ENCODE measurements at places on chromosomes 3 and 15. TPM values are rescaled to one million over a fixed set of nuclear protein-coding genes. Genes with fewer than 3 reads are reported as not detected.

DNA sequence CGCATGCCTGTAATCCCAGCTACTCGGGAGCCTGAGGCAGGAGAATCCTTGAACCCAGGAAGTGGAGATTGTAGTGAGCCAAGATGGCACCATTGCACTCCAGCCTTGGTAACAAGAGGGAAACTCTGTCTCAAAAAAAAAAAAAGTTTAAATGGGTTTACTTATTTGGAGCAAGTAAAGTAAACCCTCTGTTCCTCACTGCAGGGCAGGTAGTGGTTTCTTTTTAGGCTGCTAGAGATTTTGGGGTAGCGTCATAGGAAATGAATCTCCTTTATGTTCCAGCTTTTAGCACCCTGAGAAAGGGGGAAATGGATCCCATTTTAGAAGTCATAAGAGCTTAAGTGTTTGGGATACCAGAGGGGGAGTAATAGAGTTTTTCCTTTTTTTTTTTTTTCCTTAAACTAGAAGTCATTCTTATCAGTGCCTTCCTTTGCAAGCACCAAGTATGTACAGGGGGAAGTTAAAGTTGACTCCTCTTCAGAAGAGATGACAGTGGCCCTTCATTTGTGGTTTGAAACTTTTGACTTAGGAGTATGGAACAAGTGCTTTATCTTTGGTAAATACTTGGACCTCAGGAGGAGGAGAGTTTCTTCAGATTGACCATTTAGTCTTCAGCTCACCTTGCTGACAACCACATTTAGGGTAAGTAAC lies 8.0 kb downstream of the PXK start:
- no peak for DNase-seq

GRCh38 chr3:52339612-52340011 lies 23.5 kb downstream of the DNAH1 start:
- peak; percentile 59 for DNase-seq

DNA sequence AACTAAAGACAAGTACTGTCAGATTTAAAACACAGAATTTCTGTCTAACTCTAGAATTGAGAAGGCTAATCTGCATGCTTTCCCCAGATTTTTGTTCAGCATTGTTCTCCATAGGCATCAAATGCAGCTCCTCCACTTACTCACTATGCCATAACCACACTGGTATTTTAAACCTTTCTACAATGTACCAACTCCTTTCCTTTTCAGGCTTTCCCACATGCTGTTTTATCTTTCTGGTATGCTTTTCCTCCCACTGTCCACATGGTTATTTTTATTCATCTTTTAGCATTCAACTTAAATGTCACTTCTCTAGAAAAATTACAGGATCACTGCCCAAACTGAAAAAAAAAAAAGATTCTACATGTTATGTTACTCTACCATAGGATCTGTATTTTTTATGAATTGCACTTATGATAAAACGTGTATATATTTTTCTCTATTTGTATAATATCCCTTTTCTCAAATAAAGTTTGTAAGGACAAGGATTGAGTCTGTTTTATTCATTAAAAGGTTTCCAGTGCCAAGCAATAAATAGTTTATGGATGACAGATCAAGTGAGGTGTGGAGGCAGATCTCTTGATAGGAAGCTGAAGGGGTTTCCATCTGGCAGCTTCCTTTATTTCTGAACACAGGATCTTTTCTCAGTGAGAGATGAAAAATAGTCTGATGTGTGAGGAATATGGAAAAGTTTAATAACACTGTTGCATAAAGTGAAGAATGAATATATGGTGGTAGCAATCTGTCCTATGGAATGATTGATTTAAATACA lies 1064.5 kb downstream of the ZPLD1 start:
- no peak for DNase-seq

Gene KNL1
- total RNA-seq: 35.3 TPM

DNA sequence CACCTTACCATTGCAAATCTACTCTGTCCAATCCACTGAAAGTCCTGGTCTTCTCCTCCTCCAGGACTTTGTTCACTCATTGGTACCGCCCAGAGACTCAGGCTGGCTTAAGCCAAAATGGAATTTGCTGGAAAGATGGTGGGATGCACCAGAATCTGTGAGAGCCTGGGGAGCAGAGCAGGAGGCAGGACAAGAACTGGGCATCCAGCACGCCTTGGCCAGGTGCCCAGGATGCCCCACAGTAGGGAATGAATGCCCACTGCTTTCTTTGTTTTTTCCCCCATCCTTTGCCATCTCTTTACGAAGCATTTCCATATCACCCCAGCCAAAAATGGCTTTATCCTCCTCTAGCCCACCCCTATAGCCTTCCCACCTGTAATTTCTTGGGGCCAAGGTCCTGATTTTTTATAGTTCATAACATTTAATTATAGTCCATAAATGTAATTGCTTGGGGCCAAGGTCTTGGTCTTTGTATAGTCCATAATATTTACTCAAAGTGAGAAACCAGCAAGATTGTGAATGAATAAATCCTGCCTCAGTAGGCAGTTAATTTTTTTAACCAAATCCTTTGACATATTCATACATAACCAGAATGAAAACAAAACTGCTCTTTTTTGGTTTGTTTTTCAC lies 23.3 kb upstream of the IREB2 start:
- no peak for DNase-seq

Gene IL12A
- 0.54 TPM for total RNA-seq

DNA sequence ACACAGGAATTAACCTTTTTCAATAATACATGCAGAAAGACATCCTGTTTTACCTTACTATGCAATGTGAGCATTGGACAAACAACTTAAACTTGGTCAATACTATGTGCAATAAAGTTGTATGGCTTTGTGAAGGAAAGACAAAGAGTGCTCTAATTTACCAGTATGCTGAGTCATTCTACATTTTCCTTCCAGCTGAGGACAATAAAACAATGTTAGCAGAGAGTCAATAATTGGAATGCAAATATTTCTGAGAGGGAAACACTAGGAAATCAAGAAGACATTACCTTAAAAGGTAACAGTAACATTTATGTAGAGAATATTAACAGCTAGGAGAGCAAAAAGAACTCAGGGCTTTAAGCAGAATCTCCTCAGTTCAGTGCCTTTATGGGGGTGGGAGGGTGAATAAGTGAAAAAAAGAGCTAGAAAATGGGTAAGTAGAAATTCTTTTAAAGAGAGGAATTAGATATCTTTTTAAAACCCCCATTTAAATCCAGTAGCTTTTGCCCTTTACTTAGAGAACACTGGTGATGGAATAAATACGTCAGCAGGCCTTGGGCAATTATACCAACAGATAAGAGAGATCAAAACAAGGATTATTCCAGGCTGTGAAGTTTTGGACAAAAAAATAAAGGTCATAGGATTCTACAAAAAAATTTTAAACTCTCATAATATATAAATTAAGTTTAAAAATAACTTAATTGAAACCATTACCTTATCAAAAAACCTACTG lies 11.6 kb upstream of the HGD start:
- no peak for DNase-seq

DNA sequence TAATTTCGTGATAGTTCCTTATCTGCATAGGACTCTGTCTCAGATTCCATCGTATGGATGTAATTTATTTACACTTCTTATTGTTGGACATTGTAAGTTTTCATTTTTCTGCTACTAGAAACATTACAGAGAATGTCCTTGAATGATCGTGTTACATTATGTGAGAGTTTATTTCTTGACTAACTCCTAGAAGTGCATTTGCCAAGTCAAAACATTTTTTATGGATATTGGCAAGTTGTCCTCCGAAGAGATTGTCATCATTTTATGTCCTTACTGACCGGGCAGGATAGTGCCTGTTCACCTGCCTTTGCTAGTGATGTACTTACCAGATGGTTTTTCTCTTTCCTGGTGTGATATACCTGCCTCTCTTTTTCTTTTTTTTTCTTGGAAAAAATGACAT lies 13.4 kb downstream of the ASB7 start:
- no peak for DNase-seq

Gene UACA
- 37.8 TPM for total RNA-seq

DNA sequence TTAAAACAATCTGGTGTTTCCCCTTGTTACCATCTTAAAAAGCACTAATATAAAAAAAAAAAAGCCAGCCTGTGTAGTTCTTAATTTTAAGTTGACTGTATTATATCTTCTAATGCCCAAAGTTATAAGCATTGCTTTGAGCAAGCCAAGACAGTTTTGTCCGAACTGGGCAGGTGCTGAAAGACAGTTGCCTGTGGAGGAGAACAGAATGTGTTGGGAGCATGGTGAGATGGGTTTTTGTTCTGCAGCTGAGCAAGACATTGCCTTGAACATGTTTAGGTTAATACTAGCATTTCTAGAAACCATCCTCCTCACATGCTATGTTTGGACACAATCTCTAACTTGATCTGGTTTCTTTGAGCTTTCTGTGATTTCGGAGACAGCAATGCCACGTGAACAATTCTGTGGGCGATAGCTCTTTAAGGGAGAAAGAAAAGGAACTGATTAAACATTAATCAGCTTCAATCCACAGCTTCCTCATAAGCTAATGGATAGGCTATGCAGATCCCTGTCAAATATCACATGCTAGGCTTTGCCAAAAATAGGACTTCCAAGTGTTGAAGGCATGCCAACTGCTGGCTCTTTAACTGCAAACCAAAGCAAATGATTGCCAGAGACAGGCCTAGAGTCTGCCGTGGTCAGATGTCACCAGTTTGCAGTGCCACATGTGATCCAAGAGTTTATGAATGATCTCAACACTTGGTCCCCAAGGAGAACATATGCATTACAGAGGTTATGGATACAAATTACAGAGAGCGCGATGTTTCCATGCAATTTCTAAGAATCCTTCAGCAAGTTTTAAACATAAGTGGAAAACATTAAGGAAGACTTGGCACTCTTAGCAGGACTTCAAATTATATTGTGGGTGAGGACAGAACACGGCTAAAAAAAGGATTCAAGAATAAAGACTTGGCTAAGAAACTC lies 428.1 kb downstream of the ROBO2 start:
- DNase-seq: no peak

DNA sequence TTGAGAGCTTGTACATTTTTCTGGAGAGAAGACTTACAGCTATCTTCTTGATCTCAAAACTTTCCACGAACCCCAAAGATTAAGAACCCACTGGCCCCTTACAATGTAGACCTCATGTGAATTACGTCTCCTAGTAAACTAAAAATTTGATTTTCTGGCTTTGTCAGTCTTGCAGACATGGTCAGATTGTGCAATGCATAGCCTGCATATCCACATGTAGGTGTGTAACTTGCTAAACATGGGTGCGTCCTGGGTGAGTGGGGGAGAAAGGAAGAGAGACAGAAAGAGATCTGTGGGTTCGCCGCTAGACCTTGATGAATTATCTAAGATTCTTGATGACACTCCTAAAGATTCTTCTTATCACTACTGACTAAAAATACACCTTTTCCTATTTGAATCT lies 561.2 kb upstream of the MDFIC2 start:
- DNase-seq: no peak

DNA sequence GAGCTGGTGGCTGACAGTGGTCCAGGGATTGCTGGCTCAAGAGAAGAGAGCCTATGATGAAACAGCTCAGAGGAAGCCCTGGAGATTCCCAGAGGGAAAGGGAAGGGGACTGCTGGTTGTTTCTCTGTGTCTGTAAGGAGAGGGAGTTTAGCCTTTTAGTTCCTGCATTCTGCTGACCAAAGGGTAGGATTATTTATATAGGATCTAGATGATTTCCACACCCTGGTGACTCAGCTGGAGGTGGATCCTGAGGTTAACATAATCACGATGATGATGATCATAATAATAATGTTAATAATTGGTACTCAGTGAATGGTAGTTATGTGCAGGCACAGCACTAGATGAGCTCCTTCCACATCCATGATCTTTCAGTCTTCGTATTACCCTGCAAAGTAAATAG lies 144.9 kb downstream of the EPHB1 start:
- DNase-seq: no peak

Gene PPP1R14D
- total RNA-seq: not detected

GRCh38 chr15:26537663-26538062 lies 235.2 kb downstream of the GABRB3 start:
- DNase-seq: no peak

Gene SERPINI2
- total RNA-seq: 0.86 TPM

- no peak for DNase-seq
Observed at GRCh38 chr15:63517628-63518027, 13.2 kb downstream of the USP3 start.

DNA sequence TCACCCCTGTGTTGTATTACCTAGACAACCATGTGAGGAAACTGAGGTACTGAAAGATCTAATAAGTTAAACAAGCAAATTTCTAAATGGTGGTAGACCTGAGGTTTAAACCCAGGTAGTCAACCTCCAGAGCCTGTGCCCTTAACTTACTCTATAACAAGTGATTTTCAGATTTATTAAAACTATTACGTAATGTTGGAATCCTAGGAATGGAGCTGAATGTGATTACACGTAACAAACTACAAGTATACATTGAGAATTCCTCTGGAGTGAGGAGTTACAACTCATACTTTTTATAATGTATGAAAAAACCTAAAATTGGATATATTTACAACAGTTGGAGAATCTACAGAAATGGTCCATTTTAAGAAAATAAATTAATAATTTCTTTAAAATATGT lies 18.0 kb downstream of the FAM98B start:
- no peak for DNase-seq

Gene MAP4
- 141 TPM for total RNA-seq

GRCh38 chr15:36961956-36962355 lies 138.4 kb downstream of the MEIS2 start:
- DNase-seq: no peak

Data from neural crest cell (in vitro differentiated cells).